Fibroblast of lung (primary cell): ENCODE measurements at places on chromosomes 5 and 9.

- no peak overlapping the region for H3K27ac ChIP-seq
- no peak for DNase-seq
- H3K27me3 ChIP-seq, result no peaks in the 10 kb centered on the region
- H3K4me1 ChIP-seq, result no peaks in the 10 kb centered on the region
- H3K36me3 ChIP-seq, result no peaks in the 10 kb centered on the region
- H3K4me3 ChIP-seq, result no peak overlapping the region
These were observed 12.6 kb downstream of the RCL1 start for GRCh38 chr9:4805191-4805918.

GRCh38 chr5:99037668-99038067 lies 108.9 kb upstream of the CHD1 start:
- peaks cover 3% of the 10 kb centered on the region for H3K4me1 ChIP-seq
- H3K4me3 ChIP-seq, result no peak overlapping the region
- no peak for DNase-seq
- H3K27me3 ChIP-seq, result no peaks in the 10 kb centered on the region
- H3K36me3 ChIP-seq, result no peaks in the 10 kb centered on the region

DNA sequence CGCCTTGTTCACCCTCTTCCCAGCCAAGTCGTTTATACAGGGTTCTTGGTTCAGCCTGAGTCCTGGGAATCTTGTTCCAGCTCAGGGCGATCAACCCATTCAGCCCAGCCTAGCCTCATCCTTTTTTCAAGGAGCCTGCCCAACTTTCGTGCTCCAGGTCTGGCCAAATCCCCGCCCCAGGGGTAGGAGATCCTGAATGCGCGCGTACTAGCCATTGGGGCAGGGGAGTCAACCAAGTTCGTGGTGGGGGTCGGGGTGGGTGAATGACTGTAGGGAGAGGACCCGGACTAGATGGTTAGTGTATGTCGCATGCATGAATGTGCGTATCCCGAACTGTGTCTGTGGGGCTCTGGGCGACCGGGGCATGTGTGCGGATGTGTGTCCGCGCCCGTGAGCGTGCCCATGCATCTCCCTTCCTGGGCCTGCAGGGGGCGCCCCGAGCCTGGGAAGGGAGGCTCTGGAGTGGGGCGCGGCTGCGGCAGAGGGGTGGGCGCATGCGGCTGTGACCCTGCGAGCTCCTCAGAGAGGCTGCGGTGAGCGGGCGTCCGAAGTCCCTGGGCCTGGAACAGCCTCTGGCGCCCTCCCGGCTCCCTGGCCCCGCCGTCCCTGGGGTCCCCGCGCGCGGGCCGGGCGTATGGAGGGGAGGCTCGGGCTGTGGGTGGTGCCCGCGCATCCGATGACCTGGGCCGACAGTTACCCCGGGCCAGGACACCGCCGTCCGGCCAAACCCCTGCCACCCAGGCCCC lies 8.7 kb downstream of the CCL21 start:
- no peak overlapping the region for H3K27ac ChIP-seq
- H3K27me3 ChIP-seq, result peaks cover 3% of the 10 kb centered on the region
- H3K4me3 ChIP-seq, result peak overlapping the region; percentile 66

DNA sequence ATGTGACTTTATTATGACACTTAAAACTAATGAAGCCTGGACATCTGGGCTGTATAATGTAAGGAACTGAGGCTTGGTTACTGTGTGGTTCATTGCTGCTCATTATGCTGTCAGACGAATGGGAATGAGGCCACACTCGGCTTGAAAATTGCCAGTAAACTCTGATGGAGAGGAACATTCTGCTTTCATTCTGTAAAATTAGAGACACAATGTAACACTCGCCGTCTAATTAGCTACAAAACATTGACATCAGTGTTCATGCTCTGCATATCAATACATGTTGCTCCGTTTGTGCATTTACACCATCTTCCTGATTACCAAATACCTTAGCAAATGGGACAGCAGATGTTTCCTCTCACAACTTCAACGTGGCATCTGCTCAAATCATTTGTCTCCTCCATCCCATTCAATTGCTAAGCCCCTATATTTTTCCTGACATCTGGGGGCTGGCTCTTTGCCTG lies 133.0 kb downstream of the SLC28A3 start:
- H3K4me3 ChIP-seq, result no peak overlapping the region
- DNase-seq, result no peak
